ENCODE measurements at places on chromosomes 11 and 22. TPM values are rescaled to one million over a fixed set of nuclear protein-coding genes. Genes with fewer than 3 reads are reported as not detected.

The NXPE2 gene
- 0.76 TPM for total RNA-seq

The RTN4RL2 gene
- not detected for total RNA-seq

The CRYBB2 gene
- 0.22 TPM for total RNA-seq

The SERPING1 gene
- 0.65 TPM for total RNA-seq

The MS4A12 gene
- not detected for total RNA-seq

The OTOG gene
- total RNA-seq, result not detected

The SLC7A4 gene
- total RNA-seq, result not detected

The VPREB1 gene
- not detected for total RNA-seq

The BRSK2 gene
- total RNA-seq, result 0.11 TPM

The ACR gene
- not detected for total RNA-seq

The PARVA gene
- total RNA-seq, result 27.9 TPM

The C11orf65 gene
- total RNA-seq, result 1.6 TPM

The RHOD gene
- total RNA-seq, result 51.4 TPM

The OR5B21 gene
- not detected for total RNA-seq

The USH1C gene
- not detected for total RNA-seq

The CCDC179 gene
- total RNA-seq, result not detected

The KDM4D gene
- 0.65 TPM for total RNA-seq

The CNTN5 gene
- not detected for total RNA-seq

The ZFP91 gene
- 26.3 TPM for total RNA-seq

The PNPLA5 gene
- not detected for total RNA-seq

The OR51F1 gene
- total RNA-seq, result not detected

The OR8K3 gene
- total RNA-seq, result not detected

The KCNK4 gene
- total RNA-seq, result not detected

The ATP5MG gene
- total RNA-seq, result 41.3 TPM

The SMDT1 gene
- 4.2 TPM for total RNA-seq

The MCAM gene
- total RNA-seq, result 5.9 TPM

The SEZ6L gene
- not detected for total RNA-seq

The TRIM6 gene
- 26.7 TPM for total RNA-seq

The CNGA4 gene
- total RNA-seq, result not detected

The CLDN5 gene
- not detected for total RNA-seq

The RPLP2 gene
- 151 TPM for total RNA-seq

The MAPK8IP2 gene
- 0.54 TPM for total RNA-seq

The APOBEC3H gene
- 1.2 TPM for total RNA-seq

The ZP1 gene
- total RNA-seq, result not detected

The OSM gene
- not detected for total RNA-seq

The ART1 gene
- total RNA-seq, result not detected

The IGLL1 gene
- not detected for total RNA-seq

The CCT8L2 gene
- total RNA-seq, result not detected

The ARRB1 gene
- total RNA-seq, result 28.3 TPM

The SLC22A8 gene
- not detected for total RNA-seq

The APOL3 gene
- not detected for total RNA-seq

The C11orf87 gene
- not detected for total RNA-seq

The TUT1 gene
- 5.9 TPM for total RNA-seq

The OR51B2 gene
- total RNA-seq, result not detected

The WDR74 gene
- 86.8 TPM for total RNA-seq

The RGL4 gene
- not detected for total RNA-seq

The TRAF6 gene
- total RNA-seq, result 23.1 TPM

The TBX10 gene
- total RNA-seq, result not detected

The ASPHD2 gene
- total RNA-seq, result not detected

The F2 gene
- total RNA-seq, result not detected

The GGTLC2 gene
- total RNA-seq, result 1.5 TPM

The NTM gene
- 45.8 TPM for total RNA-seq

The KCTD14 gene
- total RNA-seq, result 7.9 TPM

The SLC22A25 gene
- total RNA-seq, result not detected
